AG04450 (cell line): ENCODE measurements at places on chromosomes 7 and 10.

DNA sequence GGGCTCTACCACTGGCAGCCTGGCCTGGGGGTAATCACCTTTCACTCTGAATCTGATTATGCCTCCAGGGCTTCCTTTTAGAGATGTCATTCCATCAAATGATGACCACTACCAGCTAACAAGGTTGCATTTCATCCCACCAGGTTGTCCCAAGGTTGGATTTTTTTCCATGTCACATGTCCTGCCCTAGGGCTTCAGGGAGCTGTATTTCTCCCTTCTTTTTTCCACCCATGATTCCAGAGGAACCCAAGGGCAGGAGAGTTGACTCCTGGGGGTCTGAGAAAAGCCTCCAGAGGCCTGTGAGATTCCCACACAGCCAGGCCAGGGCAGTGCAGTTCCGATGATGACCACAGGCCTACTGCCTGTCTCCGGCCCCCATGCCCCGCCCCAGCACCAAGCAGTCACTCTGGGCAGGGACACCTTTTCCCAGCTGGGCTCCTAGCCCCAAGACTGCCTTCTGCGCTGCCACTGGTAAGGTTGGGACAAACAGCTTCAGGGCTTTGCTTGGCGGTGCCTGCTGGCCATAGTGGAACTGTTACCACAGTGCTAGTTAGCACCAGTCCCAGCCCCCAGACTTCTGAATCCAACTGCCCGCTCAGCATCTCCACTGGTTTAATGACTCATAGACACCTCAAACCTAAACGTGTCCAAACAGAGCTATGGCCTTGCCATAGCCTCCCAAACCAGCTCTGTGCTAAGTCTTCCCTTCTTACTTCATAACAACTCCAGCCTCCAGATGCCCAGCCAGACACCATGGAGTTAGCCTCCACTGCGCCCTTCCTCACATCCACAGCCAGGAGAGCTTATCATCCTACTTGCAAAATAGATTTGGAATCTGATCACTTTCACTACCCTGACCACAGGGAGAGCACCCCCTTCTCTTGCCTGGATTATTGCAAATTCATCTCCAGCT lies 133.7 kb downstream of the ARHGAP22 start:
- no peak for DNase-seq

DNA sequence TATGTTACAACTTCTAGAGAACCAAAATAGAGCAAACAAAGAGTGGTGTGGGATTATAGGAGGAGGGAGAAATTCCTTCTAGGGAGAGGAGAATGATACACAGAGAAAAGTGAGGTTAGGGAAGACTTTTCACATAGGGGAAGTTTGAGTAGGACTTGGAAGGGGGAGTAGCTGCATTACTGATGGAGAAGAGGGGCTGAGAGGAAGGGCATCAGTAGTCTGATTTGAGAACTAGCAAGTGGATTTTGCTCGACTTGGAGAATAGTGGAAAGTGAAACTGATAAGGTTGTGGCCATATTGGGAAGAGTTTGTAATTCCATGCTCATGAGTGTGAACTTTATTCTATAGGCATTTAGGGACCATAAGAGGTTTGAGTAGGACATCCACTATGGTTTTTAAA lies 6.1 kb downstream of the NRF1 start:
- DNase-seq = no peak

GRCh38 chr7:6165075-6165474 lies 107.3 kb downstream of the CYTH3 start:
- DNase-seq = no peak

- no peak for DNase-seq
Measured at GRCh38 chr7:2649139-2649838, 17.5 kb downstream of the TTYH3 start.

- no peak for DNase-seq
Measured at GRCh38 chr10:64760371-64760770, 1239.2 kb downstream of the REEP3 start.

GRCh38 chr7:106611911-106612310 lies 49.0 kb downstream of the CCDC71L start:
- no peak for DNase-seq

DNA sequence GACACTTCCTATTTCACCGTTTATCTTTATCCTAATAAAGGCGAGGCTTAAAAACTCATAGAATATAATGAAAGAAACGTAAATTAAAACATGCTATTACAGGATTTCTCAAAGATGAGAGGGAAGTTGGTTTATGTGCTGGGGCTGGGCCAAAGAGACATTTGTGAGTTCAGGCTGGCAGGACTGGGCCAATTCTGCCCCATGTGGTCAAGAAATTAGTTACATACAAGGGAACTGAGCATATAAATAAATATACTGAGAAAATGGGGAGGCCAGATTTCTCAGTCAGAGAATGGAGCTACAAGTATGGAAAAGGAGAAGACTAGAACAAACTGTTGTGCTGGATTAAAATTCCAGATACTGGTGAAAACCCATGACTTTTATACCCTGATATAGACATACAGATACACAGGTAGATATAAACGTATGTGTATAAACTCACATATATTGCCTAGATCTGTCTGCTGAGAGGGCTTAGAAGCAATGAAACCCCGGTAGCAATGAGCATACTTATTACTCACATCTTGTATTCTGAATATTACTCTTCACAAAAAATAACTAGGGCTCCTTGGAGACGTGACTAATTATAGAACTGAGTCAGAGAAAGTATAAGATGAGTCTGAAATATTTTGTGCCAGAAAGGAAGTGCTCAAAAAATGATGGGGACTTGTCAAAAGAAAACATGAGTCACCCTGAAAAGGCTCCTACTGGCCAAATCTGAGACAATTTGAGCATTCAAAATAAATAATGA lies 155.7 kb upstream of the FGFR2 start:
- no peak for DNase-seq

GRCh38 chr10:31963589-31963980 lies 35.0 kb upstream of the ARHGAP12 start:
- DNase-seq = no peak

GRCh38 chr10:8416192-8416701 lies 361.8 kb downstream of the GATA3 start:
- DNase-seq = no peak

DNA sequence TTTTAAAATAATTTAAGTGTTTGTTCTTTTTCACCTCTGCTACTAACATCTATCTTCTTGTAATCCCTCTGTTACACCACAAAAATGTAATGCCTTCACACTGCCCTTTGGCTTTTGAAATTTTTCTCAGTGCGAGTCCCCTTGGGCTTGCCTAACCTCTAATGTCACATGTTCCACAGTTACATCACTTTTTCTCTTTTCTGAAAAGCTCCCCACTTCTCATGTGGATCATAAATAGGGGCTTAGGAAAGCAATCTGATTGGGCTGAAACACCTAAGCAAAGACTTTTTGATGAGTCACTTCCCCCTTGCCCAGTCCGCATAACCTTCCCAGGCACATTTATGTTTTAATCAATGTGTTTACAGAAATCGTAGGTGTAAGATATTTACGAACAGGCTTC lies 288.2 kb downstream of the IPMK start:
- no peak for DNase-seq

- DNase-seq = no peak
Measured at GRCh38 chr10:130757821-130758489, 553.6 kb downstream of the TCERG1L start.

DNA sequence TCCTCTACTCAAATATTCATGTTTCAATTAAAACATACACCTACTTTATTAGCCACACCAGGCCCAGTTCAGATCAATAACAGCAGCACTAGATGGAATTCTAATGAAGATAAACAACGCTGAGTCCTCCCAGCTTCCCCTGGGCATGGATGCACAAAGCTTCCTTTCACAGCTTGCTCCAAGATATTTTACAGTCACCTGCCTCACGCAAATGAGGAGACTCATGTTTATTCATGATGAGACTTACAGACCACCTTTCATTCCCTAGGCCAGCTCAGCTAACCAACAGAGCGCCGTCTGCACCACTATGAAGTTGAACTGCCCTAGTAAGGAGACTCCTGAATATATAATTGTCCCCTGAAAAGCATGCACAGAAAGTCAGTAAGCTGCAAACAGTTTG lies 283.0 kb upstream of the AOAH start:
- DNase-seq = no peak

- DNase-seq = peak; percentile 18
Measured at GRCh38 chr7:130141161-130141883, 63.9 kb downstream of the TMEM209 start.

GRCh38 chr7:143381427-143382125 lies 431 bp downstream of the ZYX start:
- peak; percentile 55 for DNase-seq

GRCh38 chr10:102996876-102997275 lies 78.8 kb downstream of the CNNM2 start:
- no peak for DNase-seq

- DNase-seq = no peak
Measured at GRCh38 chr7:142308326-142308725, 50.5 kb upstream of the PRSS58 start.

- no peak for DNase-seq
Measured at GRCh38 chr10:15478429-15478828, 107.3 kb upstream of the FAM171A1 start.

- DNase-seq = no peak
Measured at GRCh38 chr7:127379642-127380041, 12.9 kb downstream of the ZNF800 start.

GRCh38 chr10:50419756-50420155 lies 168.4 kb upstream of the ASAH2 start:
- DNase-seq = no peak

- DNase-seq = no peak
Measured at GRCh38 chr7:69504733-69505420, 93.4 kb upstream of the AUTS2 start.

DNA sequence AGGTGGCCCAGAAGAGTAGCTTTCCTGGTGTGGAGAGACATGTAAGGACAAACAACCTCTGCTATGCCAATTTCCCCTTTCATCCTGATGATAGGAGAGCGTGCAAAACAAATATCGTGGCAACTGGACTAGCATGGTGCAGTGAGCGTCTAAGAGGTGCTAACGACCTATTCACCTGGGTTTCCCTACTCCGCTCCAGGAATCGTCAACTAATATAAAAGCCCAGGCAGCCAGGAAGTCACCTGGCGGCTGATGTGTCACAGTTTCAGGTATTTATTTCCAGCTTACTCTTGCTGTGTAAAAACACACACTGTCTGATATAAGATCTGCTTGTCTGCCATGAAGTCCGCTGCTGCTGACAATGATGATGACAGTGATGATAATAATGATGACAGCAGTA lies 56.5 kb upstream of the EFCAB10 start:
- DNase-seq = no peak

- DNase-seq = no peak
Measured at GRCh38 chr7:101154693-101155102, 422 bp downstream of the AP1S1 start.

GRCh38 chr10:131620314-131620713 lies 280.5 kb upstream of the PPP2R2D start:
- no peak for DNase-seq
